ENCODE measurements at places on chromosomes 7 and 10. TPM values are rescaled to one million over a fixed set of nuclear protein-coding genes. Genes with fewer than 3 reads are reported as not detected.

- DNase-seq: peak; percentile 56
These were observed 1.1 kb downstream of the REEP3 start for GRCh38 chr10:63522277-63522687.

DNA sequence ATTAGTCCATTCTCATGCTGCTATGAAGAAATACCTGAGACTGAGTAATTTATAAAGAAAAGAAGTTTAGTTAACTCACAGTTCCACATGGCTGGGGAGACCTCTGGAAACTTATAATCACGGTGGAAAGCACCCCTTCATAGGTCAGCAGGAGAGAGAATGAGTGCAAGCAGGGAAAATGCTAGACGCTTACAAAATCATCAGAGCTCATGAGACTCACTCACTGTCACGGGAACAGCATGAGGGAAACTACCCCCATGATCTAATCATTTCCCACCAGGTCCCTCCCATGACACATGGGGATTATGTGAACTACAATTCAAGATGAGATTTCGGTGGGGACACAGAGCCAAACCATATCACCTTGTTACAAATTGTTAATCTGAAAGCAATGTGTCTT lies 15.8 kb downstream of the TAS2R39 start:
- no peak for DNase-seq

DNA sequence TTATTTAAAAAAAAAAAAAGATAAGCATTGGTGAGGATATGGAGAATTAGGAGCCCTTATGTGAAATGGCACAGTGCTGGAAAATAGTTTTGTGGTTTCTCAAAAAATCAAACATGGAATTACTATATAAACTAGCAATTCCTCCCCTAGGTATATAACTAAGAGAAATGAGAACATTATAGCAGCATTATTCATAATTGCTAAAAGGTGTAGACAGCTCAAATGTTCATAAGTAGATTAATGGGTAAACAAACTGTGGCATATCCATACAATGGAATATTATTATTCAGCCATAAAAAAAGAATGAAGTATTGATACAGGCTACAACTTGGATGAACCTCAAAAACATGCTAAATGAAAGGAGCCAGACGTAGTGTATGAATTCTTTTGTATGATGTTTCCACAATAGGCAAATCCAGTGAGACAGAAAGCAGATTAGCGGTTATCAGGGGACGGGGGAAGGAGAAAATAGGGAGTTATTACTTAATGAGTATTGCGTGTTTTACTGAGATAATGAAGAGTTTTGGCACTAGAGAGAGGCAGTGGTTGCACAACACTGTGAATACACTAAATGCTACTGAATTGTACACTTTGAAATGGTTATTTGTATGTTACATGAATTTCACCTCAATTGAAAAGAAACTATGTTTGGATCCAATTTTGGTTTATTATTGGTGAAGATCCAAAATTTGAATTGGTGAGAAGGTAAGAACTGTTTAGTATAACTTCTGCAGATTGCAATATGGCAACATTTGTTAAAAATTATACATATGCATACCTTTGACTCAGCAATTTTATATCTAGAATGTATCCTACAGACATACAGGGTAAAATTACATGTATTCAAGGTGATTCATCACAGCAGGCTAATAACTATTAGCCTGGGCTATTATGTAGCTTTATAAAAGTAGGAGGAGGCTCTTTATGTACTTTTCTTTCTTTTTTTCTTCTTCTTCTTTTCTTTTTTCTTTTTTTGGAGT lies 69.7 kb downstream of the VCL start:
- no peak for DNase-seq

DNA sequence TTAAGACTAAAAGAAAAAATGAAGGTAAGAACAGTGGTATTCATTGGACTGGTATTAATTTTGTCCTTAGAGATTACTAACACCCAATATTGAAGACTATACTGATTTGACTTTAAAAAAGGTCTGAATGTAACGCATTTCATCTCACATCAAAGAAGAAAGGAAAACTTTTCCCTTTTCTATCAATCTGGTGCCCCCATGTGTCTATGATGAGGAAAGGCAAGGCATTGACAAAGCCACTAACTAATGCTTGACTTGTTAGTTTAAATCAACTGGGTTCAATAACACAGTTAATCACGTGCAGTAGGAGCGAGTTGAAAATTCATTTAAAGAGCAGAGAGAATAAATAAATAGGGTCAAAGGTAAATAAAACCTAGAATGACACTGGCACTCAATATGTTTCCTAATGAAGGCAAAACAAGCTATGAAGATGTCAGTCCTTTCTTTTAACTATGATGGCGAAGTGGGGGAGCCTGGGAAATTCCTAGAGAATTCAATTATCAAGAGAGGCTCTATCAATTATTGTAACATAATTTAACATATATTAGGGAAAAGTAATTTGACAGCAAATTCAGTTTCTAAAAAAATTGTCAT lies 180.9 kb downstream of the ANK3 start:
- DNase-seq: peak; percentile 70

DNA sequence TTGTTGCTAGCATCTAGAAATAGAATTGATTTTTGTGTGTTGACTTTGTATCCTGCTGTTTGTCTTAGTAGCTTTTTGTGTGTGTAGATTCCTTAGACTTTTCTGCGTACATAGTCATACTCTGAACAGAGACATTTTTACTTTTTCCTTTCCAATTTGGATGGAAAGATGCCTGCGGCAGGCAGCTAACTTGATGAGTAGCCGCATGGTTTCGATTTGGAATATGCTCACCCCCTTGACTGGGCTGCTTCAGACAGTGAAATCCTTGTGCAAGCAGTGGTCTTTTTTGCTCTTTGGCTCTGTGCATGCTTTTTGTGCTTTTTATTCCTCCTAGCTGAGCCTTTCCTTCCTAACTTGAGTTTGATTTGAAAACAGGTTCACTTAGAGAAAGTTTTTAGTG lies 71.8 kb downstream of the HHEX start:
- no peak for DNase-seq

GRCh38 chr10:28217848-28218247 lies 85.0 kb downstream of the MPP7 start:
- no peak for DNase-seq

DNA sequence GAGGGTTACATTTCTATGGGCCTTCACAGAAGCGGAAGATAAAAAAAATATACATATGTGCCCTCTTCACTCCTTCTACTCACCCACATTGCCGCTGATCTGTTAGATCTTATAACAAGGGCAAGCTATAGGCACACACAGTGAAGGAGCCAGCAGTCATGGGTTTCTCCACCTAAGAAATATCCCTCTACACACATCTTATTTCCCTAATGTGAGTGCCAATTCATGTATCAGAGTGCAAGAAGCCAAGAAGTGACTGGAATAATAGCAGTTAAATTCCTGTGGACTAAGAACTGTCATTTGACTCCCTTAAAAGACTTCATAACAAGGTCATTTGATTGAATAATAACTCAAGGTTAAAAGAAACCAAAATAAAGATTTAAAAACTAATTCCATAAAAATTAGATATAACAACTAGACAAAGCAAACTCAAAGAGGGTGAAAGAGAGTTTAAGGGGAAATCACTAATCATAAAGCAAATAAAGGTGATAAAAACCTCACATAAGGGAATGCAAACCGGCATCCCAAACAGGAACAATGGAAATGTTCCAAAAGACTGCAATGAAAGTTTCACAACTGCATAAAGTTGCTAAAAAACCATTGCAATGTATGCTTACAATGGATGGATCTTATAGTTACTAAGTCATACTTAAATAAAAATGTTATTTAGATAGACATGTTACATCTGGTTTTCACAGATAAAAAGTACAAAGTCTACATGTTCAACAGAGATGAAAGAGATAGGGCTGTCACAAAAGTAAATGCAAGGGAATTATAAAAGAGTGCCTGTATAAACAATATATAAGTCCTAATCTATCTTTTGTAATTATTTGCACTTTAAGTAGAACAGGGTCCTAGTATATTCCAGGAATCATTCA lies 42.8 kb downstream of the ARHGAP21 start:
- DNase-seq: peak; percentile 5

DNA sequence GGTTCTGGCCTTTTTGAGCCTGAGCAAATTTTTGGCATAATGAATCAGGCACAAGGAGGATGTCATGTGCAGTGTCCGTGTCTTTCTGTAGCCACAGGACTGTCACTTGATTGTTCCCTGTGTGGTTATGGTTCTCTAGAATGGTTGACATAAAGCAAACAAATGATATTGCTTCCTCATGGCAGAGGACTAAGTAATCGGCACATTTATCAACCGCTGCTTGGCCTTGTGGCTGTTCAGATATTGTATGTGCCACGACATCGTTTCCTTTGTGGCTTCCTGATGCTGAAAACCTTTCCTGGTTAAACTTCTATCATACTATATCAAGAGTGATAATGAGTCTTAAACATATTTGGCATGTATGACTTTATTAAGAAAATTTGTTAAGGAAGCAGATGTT lies 598.8 kb downstream of the SUGCT start:
- DNase-seq: peak; percentile 21

BUD23 gene
- 31.5 TPM for total RNA-seq

TAS2R5 gene
- 0.47 TPM for total RNA-seq
